ENCODE measurements at places on chromosomes 1 and 21.

DNA sequence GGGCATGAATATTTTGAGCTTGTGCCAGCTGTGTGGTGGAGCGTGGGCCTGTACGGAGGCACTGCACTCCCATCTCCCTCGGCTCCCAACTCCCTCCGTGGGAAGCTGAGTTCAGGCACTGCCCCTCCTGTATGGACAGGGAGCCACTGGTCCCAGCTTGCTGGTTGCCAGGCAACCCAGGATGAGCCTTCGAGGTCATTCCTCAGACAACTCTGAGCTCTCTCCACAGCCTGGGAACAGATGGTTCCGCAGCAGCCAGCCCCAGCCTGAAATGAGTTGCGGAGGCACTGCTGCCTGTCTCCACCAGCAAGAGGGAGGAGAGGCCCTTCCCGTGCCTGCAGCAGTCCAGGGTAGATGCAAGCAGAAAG lies 58.4 kb upstream of the TENT5B start:
- peak; percentile 22 for DNase-seq

GRCh38 chr1:56672579-56672978 lies 27.5 kb downstream of the PRKAA2 start:
- DNase-seq = no peak

GRCh38 chr1:65308781-65309303 lies 501 bp upstream of the DNAJC6 start:
- no peak for DNase-seq

- DNase-seq = no peak
Observed at GRCh38 chr1:5455651-5456050, 536.6 kb downstream of the NPHP4 start.

DNA sequence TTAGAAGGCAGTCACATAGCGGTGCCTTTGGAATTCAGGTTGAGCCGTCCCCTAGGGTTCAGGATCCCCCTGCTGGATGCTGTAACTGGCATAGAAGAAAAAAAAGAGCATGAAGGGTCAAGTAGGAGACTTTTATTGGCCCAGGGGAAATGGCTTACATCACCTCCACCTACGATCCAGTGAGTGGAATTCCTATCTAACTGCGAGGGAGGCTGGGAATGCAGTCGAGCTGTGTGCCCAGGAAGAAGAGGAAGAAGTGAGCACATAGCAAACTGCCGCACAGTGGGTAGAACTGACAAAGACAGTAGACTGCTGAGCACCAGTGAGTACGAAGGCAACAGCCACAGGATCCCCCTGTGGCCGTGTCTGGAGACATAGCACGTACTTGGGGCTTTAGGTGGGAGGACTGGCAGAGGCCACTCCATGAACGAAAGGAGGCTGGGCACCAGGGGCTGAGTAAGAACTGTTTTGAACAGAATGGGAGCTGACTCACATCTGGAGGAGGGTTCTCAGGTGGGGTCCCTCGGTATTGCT lies 79.2 kb downstream of the RNF220 start:
- no peak for DNase-seq

DNA sequence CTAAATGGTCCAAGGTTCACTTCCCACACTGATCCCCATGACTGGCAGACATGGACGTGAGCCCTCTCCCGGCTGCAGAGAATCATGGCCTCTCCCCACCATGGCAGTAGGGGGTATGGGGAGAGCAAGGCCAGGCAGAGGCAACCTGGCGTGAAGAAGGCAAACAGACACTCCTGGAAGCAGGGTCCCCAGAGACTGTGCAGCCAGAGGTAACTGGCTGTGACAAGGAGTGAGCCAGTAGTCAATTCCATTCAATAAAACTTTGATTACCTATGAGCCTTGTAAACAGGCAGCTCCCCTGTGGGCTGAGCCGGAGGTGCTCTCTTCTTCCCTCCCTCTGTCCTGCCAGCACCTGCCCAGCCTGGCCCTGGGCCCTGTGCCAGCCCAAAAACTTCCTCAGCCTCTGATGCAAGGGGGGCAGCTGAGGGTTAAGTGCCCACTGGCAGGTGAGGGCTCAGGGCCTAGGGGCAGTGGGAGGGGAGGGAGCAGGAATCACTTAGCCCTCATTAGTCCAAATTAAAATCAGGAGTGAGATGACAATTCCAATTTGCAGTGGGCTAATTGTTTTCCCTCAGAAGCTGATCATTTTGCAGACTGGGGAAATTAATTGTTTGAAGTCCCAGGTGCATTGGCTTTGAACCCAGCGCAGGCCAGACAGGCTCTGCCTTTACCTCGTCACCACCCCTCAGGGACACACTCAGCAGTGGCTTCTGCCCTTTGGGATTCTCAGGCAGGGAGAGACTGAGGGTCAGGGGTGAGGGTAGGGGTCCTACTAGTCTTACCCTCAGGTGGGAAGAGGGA lies 35.6 kb downstream of the LRRN2 start:
- no peak for DNase-seq

DNA sequence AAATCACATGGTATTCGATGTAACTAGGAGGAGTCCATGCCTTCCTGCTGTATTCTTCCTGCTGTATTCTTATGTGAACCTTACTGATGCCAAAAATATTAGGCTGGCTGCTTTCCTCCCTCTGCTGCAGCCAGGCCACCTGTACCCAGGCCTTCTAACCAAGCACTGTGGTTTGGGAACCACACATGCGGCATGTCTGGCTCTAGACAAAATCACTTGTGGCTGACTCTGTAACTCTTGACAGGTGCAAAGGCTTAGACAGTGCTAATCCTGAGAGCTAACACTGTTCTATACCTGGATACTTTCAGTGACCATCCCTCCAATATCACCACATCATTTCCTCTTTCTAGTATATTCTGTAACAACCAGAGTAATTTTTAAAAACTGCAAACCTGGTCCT lies 67.7 kb downstream of the PCP4 start:
- no peak for DNase-seq

DNA sequence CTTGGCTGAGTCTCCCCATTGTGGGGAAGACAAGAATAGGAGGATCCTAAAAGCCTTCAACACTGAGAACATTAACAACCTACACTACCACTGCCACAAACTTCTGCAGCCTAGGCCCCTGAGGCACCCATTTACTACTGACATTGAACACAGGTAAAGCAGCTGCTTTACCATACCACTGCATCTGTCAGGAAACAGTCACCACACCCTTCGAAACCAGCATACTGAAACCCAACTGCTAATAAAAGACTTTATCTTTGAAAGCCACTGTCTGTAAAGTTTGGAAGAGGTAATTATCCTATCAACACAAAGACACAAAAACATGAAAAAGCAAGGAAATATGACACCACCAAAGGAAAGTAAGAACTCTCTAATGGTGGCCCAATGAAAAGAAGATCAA lies 7.4 kb downstream of the IFNAR1 start:
- no peak for DNase-seq

DNA sequence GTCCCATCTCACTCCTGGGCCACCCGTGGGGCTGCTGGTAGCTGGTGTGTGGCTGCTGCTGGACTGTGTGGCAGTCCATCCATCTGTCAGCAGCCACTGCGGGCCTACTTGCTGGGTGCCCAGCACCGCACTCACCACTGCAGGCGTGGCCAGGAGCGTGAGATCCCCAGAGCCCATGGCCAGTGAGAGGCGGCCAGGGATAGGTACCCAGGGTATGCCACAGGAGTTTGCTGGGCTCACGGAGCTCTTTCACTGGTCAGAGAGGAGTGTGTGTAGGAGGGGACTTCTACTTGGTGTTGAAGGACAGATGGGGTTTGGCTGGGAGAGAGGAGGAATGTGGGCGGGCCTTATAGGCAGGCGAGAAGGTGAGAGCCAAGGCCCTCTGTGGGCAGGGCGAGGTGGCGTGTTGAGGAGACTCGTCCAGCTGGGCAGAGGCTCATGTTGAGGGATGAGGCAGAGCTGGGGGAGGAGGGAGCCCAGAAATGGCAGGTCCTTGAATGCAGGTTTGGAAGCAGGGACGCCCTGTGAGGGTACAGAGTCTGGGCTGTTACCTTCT lies 15.0 kb downstream of the QSOX1 start:
- no peak for DNase-seq

GRCh38 chr1:93687542-93687941 lies 5.9 kb upstream of the BCAR3 start:
- no peak for DNase-seq

Measured in fibroblast of upper back skin (primary cell).